ENCODE measurements at places on chromosomes 1 and 21.

GRCh38 chr1:119653135-119653838 lies 5.2 kb upstream of the ZNF697 start:
- no peak for DNase-seq

DNA sequence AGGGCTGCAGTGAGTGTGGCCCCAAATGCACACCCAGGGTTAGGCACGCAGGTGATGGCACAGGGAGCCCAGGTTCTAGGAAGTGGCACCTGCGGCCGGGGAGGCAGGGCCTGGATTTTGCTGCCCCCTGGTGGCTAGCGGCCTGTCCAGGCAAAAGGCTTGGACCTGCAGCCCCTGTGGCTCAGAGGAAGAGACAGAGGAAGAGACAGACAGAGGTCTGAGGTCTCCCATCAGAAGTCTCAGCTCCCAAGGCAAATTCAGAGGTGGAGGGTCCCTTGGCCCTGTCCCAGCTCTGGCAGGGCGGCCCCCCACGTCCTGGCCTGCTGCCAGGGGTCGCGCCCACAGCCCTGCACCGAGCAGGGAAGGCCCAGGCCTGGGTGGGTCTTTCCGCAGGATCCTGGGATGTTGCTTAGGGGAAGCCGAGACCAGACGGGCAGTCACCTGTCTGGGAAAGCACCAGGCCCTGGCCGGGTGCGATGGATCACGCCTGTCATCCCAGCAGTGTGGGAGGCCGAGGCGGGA lies 8.0 kb upstream of the TNFRSF14 start:
- DNase-seq: peak; percentile 71

GRCh38 chr1:95278173-95279006 lies 44.4 kb downstream of the RWDD3 start:
- DNase-seq: no peak

GRCh38 chr1:28832966-28833365 lies 21.0 kb downstream of the OPRD1 start:
- no peak for DNase-seq

DNA sequence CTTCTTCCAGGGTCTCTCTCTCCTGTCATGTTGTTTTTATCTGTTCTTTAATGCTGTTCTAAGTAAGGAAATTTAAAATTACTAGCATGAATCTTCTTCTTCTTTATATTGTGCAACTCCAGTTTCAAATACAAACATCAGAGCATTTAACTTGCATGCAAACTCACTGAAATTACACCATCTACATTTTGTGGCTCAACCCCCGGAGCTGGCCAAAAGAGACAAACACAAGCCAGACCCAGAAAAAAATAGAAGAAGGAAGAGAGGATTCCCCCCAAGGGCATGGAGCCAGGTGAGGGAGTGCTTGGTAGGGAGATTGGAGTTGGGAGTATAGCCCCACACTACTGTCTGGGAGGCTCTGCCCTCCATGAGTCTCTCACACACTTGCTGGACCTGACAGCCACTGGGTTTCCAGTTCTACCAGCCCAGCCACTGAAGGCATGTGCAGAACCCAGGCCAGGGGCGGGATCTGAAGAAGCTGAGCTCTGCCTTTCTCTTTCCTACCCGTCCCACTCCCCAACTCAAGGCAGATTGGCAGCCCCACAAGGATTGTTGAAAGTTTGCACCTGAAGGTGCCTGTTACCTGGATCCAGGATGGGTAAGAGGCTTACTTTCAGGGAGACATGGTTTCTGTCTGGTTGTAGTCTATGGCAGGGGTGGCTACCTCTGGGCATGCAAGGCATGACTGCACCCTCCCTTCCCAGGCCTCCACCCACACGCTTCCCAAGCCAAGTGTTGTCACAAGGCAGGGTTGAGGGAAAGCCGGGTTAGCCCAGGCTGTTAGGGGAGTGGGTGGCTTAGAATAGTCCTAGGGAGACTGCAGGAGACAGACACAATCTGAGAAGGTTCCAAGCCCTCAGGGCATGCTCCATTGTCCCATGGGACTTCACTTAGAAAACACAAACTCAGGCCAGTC lies 297.2 kb downstream of the TGFB2 start:
- no peak for DNase-seq

DNA sequence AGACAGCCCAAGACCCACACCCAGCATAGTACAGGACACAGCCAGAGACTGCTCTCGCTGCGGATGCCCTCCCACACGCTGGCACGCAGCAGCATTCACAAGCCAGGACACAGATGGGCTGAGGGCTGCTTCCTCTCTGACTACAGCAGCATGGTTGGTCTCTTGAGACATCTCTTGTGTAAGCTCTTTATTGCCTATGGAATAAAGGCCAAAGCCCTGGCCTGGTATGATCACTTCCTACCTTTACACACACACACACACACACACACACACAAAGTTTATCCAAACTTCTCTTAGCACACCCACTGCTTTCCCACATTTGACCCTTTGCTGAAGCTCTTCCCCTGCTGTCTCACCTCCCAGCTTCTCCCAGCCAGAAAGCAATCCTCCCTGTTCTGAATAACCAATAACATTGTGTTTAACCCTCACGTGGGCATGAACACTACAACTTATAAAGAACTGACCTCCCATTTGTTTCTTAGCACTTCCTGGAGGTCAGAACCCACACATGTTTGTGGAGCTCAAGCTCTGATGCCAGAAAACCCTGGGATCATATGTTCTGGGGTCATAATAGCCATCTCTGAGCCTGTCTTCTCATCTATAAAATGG lies 1.2 kb upstream of the LUZP1 start:
- DNase-seq: no peak

DNA sequence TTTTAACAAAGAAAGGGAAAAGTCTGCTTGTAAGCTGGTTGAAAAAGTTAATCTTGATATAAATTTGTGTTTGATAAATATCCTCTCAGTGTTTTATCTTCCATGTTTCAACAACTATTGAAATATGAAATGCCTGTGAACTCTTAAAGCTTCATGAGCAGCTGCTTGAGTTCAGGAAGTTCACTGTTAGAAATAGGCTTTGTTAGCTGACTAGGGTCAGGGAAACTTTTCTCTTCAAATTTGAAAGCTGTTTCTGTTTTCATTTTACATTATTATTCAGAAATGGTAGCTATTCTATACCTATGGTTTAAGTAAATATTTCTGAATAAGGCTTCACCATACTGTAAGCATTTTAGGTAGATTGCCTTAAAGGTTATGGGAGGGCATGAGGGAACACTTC lies 191.7 kb downstream of the HS2ST1 start:
- no peak for DNase-seq

- DNase-seq: no peak
Observed at GRCh38 chr1:58584082-58584895, 7.2 kb upstream of the TACSTD2 start.

DNA sequence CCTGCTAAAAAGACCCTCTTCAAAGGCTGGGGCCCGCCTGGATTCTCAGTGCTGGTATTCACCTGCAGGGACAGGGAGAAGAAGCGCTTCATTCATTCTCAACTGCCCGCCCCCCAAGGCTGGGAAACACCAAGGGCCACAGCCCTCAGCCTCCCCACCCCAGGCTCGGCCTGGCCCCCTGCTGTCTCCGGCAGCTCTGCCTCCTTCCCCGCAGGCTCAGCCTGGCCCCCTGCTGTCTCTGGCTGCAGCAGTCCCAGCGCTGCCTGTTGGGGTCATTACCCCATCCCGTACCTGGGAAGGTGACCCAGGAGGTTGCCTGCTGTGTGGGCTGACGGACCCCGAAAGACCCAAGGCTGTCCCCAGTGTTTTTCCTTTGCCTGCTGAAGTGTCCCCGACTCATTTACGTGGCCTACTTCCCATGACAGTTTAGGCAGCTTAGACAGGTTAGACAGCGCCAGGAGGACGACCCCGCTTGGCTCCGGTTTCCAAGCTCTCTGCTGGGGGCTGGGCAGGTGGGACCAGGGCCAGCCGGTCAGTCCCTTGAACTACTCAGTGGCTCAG lies 22.9 kb upstream of the CLSTN1 start:
- no peak for DNase-seq

GRCh38 chr1:50416150-50416527 lies 7.1 kb downstream of the DMRTA2 start:
- no peak for DNase-seq

GRCh38 chr1:246069581-246069980 lies 437.5 kb downstream of the SMYD3 start:
- no peak for DNase-seq

GRCh38 chr1:92476071-92476631 lies 10.6 kb downstream of the GFI1 start:
- DNase-seq: peak; percentile 57

DNA sequence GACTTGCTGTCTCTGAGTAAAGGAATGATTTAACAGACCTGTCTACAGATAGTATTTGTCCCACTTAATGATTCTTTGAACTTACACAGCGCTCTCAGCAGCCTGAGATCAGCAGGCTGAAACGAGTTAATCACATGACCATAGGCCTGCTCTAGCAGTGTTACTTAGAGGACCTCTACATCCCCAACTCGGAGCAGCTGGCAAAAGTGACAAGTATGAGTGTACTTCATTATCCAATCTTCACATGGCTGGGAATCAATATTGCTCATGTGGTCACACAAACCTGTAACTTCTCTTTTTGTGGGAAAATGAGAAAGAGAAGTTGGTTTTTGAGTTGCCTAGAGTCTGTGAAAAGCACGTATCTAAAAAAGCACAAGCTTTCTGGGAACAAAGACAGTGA lies 11.4 kb upstream of the ATP13A2 start:
- DNase-seq: no peak

GRCh38 chr1:182596934-182597333 lies 7.3 kb downstream of the RGS16 start:
- DNase-seq: no peak

- peak; percentile 48 for DNase-seq
Observed at GRCh38 chr21:31293986-31294385, 50.1 kb downstream of the TIAM1 start.

DNA sequence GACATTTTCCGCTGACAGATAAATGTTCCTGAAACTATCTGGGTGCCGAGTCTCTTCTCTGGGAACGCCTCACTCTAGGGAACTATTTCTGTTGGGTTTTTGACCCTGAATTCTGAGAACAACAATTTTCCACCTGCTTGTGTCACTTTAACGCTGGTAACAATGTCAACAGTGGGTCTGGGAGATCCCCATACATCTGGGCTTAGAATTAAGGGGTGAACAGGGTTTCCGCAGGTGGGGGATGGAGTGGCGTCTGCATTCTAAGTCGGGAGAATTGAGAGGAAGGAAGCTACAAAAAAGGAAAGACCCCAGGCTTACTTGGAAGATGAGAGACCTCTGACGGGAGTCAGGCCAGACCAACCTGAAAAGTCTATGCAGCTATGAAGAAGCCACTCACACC lies 8.7 kb downstream of the CD247 start:
- DNase-seq: no peak

DNA sequence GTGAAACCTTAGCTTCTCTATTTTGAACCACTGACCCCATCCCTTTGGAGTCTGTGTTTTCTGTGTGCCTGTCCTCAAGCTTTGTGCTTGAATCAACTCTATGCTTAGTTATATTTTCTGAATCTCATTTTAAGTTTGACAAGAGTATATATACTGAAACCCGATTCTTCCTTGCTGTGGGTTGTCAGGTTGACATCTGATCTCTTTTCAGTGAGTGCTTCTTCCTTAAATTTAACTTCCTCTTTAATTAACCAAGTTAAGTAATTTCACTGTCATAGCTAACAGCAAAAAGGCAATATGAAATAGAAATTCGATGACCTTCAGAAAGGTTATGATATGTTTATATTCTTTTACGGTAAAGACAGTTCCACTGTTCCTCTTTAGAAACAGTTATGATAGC lies 69.4 kb downstream of the C1orf21 start:
- DNase-seq: no peak

GRCh38 chr1:233613252-233614172 lies at the start of gene KCNK1:
Gene KCNK1 (plus strand): TSS chr1:233614106. CDS start chr1:233614172, 66 bp downstream.
- no peak for DNase-seq

GRCh38 chr1:210310562-210311153 lies 18.0 kb upstream of the HHAT start:
- no peak for DNase-seq

GRCh38 chr1:178143730-178144690 lies 50.1 kb downstream of the RASAL2 start:
- no peak for DNase-seq

- no peak for DNase-seq
Observed at GRCh38 chr1:209674957-209675564, at the start of gene G0S2. Gene G0S2 (plus strand): TSS chr1:209675412. CDS start chr1:209675685, 273 bp downstream.

DNA sequence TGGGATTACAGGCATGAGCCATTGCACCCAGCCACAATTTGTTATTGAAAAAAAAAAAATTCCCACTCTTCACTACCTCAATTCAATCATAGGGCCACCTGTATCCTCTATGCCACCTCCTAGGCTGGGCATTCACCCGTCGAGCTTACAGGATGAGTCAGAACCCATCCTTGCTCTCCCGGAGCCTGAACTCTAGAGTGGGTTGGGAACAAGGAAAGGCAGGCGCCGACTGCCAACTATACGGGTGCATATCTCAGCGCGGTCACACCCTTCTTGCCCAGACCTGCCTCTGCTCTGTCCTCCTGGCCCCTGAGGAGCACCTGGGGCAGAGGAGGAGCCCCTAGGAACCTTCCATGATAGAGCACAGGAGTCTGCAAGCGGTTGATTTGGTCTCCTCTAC lies 21.4 kb upstream of the LBR start:
- no peak for DNase-seq

GRCh38 chr1:36530791-36531190 lies 48.1 kb upstream of the CSF3R start:
- no peak for DNase-seq

- no peak for DNase-seq
Observed at GRCh38 chr1:65765631-65766030, 27.1 kb upstream of the PDE4B start.

DNA sequence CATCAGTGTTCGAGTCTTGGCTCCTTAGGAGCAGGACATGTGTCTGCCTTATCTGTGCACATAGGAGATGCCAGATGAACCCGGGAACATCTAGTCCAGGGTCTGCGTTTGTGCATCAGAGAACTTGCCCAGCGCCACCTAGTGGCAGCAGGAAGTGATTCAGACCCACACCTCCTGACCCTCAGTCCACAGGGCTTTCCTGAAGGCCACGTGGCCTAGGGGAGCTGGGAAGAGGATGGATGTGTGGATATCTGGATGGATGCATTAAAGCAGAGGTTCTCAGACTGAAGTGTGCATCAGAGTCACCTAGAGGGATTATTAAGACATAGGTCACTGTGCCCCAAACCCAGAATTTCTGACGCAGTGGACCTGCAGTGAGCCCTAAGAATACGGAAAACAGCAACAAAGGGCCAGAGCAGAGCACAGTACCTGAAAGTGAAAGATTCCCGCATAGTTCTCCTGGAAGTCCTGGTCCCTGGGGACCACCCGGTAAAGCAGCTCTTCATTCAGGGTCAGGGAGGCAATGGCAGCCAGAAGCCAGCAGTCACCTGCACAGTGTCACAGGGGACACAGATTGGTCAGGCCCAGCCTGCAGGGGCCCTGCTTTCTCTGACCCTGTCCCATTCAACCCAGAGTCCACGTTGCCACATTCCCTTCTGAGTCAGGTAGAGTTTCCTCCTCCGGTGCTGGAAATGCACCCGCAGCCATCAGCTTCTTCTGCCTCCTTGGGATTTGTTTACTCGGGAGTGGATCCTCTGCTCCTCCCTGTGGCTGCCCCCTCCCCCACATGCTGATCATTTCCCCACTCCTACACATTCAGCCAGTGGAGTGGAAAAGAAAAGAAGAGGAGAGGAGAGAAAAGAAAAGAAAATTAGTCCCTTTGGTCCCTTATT lies 37.0 kb downstream of the CAPN8 start:
- no peak for DNase-seq

GRCh38 chr1:209743145-209743482 lies 12.7 kb upstream of the TRAF3IP3 start:
- DNase-seq: no peak
